NAMALWA (cell line): ENCODE measurements at places on chromosomes 3 and 15.

- peak; percentile 81 for DNase-seq
Measured at GRCh38 chr3:141561426-141562034, 74.7 kb downstream of the RASA2 start.

DNA sequence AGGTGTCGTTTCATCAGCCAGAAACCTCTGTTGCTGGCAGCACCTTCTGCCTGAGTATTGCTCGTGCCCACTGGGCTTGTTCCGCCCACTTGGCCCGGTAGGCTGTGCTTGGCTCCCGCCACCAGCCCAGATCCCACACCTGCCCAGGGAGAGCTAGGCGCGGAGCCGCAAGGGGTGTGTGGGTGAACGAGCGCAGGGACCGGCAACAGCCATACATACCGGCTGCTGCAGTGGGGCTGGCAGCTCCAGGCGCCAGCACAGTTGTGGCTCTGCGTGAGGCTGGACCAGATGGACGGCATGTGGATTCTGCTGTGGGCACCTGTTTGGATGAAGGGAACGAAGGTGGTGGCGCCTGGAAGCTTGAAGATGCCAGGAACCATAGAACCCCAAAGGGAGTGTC, 331.5 kb upstream of the MCTP2 start:
- DNase-seq: no peak

DNA sequence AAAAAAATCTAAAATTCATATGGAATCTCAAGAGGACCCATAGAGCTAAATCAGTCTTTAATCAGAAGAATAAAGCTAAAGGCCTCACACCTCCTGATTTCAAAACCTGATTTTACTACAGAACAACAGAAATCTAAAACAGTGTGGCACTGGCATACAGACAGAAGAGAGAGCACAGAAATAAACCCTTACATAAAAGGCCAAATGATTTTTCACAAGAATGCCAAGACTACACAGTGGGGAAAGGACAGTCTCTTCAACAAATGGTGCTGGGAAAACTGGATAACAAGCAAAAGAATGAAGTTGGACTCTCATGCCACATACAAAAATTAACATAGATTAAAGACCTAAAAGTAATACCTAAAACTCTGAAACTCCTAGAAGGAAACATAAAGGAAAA, 10.1 kb downstream of the TOP2B start:
- no peak for DNase-seq

DNA sequence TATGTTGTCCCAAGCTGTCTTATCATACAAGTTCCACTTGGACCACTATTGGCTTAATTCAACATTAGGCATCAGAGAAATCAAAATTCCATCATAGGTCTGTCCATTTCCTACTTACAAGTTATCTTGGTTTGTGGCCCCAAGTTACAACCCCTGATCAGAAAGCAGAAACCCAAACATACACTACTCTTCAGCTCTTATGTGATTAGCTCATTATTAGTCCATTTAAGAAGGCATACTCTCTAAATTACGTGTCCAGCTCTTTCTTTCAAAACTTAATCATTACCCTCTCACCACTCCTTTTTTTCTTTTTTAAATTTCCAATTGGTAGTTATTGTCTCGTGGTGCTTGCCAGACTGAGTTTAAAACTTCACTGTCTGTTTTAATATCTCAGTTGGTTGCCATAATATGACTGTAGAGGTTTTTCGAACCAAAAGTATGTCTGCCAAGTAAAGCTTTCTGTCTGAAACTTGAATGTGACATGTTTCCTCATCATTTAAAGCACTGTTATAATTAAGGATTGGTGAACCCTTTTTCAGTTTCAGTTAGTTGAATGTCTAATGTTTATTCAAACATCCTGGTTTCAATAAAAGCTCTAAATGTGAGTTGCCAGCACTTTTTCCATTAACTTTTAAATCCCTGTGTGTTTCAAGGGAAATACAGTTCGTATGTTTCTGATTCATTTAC, 150.3 kb downstream of the SAMMSON start:
- no peak for DNase-seq

GRCh38 chr3:66402596-66403290, 98.1 kb downstream of the LRIG1 start:
- no peak for DNase-seq

DNA sequence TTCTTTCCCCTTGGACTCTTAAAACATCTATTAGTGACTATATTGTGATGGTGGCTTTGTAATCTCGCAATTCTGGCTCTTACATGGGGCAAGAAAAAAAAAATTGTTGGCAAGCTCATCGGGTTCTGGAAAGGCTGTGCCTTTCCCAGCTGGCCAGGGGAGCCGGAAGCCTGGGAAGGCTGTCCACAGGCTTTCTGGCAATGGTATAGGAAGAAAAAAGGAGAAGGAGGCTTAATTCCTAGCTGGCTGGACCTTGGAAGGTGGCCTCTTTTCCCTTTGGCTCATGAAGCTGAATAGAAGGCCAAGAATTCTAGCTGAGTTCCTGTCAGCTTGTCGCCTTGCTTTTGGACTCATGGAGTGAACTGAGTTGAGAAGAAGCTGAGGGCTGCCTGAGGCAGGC, 243.5 kb upstream of the SEMA6D start:
- no peak for DNase-seq

DNA sequence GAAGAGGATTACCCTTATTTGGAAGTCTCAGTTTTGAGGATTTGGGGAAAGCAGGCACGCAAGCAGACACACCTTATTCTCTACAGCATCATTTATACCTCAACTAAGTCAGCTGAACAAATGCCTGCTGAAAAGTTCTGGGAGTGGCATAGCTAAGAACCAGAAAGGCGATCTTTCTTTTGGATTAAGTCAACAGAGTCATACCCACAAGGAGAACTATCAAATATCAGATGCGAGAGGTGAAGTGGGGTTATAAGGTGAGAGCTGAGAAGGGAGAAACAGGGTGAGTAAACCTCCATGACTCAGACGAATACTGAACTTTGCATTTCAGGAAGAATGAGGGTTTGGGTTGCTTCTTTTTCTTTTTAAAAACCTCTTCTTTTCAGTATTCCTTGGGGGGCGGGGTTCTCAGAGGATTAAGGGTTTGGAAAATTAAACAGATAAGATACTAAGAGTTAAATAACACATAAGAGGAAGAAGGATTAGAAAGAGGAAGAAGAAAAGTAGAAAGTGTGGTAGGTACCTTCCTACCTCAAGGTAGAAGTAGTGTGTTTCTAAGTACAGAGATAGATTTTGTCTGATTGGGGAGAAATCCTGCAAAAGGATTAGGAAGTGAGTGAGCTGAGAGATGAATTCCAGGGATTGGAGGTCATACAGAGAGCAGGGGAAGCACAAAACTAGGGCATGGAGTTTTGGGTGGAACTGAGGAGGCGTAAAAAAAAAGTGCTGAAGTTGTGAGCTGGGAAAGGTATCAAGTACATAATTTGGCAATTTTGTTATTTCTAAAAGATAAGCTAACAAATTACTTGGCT, 41.3 kb upstream of the ICE2 start:
- no peak for DNase-seq

DNA sequence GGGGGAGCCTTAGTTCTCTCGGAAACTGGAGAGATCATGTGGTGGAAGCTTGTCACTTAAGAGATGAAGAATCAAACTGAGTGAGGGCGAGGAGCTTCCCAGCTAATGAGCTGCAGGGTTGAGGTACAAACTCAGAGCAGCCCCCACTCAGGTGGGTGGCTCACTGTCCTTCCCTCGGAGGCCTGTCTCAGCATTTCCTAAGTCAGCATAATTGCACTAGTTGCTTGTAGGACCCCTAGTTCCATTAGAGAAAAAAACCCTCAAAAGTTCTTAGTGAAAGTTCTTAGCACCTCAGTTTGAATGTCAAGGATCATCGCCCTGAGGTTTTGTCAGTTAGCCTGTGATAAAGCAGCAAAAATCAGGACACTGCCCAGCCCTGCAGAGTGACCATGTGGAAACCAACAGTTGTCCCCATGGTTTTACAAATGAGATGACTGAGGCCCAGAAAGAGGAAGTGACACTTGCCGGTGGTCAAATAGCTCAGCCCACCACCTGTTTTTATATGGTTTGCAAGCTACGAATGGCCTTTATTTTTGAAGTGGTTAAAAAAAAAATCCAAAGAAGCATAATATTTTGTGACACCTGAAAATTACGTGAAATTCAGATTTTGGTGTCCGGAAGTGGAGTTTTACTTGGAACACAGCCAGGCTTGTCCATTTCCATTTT, 11.9 kb downstream of the SMAD6 start:
- peak; percentile 73 for DNase-seq

DNA sequence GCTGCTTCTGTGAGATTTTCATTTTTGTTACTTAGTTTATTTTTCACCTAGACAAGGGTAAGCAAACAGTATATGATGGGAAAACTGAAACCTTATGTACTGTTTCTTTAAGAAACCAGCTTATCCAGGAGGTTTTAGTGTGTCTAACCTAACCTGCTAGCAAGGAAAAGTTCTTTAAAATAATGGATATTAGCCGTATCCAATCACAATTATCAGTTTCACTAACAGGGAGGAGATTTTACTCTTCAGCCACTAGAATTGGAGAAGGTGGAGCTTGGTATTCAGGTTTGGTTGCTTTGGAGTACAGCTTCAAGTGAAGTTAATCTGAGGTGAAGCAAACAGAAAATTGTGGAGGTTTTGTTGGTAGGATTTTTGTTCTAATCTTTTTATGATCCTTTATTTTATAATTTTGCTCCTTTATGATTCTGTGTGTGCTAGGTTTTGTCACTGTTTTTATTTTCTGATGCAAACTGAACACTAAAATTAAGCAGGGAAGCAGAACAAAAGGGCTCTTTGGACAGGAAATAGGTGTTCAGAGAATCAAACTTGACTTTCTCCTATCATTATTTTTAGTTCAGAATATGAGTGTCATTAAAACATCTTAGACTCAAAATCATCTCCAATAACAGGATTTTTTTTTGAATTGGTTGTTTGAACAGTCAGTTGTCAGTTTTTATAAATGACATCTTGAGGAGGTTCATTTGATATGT, 13.0 kb downstream of the ZFAND6 start:
- peak; percentile 89 for DNase-seq

DNA sequence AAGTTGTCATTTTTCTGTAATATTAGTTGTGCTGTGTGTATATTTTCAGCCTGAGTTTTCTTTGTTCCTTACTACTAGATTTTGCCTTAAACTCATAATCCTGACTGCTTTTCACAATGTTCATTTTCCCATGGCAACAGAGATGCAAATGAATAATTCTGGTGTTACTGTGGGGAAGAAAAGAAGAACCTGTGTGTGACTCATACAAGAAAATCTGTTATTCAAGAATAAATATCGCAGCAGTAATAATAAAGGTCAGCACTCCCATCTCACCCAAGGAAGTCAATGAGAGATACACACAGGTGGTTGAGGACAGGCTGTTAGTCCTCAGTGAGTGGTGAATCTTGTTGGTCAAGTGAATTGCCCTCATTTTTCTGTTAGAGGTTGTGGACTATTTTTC, 656.6 kb upstream of the NAALADL2 start:
- no peak for DNase-seq

DNA sequence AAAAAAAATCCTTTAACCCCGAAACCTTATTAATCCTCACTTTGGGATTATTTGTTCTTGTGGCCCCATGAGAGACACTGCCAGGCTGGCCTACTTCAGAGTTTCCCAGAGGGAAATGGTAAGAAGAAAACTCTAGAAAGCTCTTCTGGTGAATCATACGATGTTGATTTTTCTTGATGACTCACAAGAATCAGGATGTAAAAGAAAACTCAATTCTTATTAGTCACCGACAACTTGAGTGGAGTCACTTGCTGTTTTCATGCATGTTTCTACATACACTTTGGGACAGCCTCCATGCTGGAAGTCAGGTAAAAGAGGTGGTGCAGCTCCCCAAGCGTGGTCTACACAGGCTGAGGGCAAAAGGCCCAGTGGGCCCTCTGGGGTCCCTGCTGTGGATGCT, 42.8 kb downstream of the MYO5C start:
- no peak for DNase-seq

DNA sequence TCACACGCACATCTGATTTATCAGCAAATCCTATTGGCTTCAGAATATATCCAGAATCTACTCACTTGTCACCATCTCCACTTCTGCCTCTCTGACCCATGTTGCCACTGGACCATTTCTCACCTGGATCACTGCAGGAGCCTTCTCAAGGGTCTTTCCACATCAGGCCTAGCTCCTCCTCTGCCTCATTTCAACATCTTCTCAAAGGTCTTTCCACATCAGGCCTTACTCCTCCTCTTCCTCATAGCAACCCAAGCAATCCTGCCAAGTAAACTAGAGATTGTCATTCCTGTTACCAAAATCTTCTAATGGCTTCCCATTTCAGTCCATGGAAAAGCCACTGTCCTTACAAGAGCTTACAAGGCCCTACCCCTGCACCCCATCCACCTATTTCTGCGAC, 18.0 kb upstream of the DUT start:
- no peak for DNase-seq

- no peak for DNase-seq
Measured at GRCh38 chr15:71352125-71352524, 236.9 kb downstream of the THSD4 start.

DNA sequence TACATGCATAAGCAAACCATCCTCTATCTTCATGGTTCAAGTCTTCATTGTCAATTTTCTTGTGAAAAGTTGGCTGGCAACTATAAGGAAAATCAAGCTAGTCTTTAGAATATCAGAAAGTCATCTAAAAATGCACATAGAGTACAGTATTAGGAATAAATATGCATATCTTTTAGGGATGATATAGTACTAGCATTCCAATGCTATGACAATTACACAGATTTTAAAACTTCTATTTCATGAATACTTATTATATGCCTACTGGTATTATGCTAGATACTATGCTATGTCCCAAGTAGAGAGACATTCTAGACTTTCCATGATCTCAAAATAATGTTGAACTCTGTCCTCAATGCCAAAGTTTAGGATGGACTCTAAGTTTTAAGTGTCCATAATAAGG, 81.3 kb upstream of the NAALADL2 start:
- no peak for DNase-seq

GRCh38 chr3:28651159-28651558, 302.5 kb upstream of the AZI2 start:
- no peak for DNase-seq

- DNase-seq: no peak
Measured at GRCh38 chr3:43345877-43346276, 59.5 kb downstream of the SNRK start.

DNA sequence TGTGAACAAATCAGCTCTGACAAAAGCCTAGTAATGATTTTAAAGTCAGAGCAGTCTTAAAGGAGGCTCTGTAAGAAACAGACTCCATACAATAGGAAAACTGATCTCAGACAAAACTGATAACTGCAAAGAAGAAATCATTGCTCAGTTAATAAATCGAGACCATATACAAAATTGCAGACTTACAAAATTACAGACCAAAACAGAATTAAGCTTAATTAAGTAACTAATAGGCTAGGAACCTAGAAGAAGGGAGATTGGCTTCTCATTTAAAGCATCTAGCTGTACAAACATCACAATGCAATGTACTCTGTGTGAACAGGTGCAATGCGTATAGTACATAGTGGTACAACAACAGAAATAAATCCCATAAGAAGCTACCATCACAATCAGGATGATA, 46.3 kb downstream of the ZBTB20 start:
- DNase-seq: peak; percentile 8

GRCh38 chr15:64460724-64461720, 644 bp downstream of the ZNF609 start:
- peak; percentile 71 for DNase-seq

GRCh38 chr3:142853270-142854168, 35.4 kb downstream of the PCOLCE2 start:
- no peak for DNase-seq
